ENCODE measurements at places on chromosomes 4 and X.

DNA sequence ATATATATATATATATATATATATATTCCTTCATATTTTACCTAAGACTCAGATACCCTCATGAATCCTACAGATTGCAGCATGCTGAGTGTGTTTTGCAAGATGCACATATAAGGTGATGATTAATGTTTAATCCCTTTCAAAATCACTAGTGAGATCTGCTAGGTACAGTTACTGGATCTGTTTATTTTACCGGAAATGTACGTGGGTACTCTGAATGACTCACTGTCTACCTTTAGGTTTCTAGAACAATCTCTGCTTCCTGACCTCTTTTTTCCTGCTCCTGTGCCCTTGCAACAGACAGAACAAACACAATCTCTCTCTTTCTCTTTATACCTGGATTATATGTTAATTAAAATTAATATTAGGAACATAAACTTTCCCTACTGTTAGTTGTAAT, 379.6 kb downstream of the FAM133A start:
- no peak for DNase-seq

- no peak for DNase-seq
These were observed 130.5 kb downstream of the PARM1 start for GRCh38 chr4:75063433-75063832.

DNA sequence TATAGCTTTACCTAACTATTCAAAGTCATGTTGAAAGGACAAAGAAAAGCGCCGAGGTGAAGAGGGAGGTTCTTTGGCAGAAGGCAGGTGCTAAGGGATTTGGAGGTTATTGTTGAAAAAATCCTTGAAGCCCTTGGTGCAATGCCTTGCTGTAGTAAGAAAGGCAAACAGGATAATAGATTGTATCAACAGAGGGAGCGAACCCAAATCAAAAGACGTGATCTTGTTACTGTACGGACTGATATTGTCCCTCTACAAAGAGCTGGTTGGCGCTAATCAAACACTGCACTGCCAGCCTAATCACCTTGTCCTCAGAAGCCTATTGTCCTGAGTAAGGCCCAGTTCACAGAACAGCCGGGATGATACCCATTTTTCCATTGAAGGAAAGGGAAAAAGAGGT, 182.9 kb downstream of the ZIC3 start:
- DNase-seq: no peak

DNA sequence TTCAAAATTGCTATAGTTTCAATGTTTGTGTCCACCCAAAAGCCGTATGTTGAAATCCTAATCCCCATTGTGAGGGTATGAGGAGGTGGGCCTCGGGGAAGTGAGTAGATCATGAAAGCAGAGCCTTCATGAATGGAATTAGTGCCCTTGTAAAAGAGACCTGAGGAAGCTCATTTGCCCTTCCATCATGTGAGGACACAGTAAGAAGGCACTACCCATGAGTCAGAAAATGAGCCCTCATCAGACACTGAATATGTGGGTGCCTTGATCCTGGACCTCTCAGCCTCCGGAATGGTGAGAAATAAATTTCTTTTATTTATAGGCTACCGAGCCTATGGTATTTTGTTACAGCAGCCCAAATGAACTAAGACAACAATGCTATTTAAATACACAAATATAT, 57.7 kb upstream of the EFHC2 start:
- no peak for DNase-seq

- no peak for DNase-seq
These were observed 59.6 kb upstream of the MAMLD1 start for GRCh38 chrX:150303386-150304097.

DNA sequence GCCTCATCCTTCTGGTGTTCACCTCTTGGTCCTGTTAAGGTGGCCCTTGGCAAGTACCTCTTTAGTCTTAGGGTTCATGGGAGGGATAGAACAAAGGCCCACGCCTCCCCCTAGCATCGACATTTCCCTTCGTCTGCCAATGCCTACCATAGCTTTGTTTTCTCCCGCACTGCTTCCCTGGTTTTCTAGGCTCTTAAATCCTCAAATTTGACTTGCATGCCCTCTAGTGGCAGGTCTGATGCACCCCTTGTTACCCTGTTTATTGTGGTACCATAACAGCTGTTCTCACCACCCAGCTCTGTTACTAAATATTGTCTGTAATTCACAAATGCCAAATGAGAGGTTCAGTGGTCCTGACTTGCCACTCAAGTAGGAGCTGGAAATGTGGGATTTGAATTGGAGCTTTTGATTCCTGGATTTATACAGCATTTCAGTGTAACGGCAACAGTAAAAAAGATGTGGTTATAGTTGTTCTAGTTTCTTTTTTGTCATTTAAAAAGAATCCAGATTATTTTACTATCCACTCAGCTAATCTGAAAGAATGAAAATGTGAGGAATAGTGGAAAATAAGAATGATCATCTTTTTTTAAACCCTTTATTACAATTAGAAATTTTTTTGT, 100.1 kb downstream of the REPS2 start:
- DNase-seq: peak; percentile 33

DNA sequence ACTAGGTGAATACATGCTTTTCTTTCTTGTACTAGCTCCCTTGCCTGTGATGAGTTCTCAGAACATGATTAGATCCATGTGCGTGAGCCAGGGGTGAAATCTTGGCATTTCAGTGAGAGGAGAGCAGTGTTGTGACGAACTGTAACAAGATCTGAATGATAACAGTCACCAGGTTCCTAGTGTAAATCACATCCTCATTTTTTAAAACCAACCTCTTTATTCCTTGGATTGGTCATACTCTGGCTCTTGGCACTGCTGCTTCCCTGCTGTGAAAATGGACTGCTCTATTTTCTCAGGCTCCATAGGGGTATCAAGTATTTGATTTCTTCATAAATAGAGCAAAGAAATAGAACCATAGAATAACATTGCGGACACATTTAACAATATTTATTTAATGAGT, 206.3 kb downstream of the SLC4A4 start:
- no peak for DNase-seq

DNA sequence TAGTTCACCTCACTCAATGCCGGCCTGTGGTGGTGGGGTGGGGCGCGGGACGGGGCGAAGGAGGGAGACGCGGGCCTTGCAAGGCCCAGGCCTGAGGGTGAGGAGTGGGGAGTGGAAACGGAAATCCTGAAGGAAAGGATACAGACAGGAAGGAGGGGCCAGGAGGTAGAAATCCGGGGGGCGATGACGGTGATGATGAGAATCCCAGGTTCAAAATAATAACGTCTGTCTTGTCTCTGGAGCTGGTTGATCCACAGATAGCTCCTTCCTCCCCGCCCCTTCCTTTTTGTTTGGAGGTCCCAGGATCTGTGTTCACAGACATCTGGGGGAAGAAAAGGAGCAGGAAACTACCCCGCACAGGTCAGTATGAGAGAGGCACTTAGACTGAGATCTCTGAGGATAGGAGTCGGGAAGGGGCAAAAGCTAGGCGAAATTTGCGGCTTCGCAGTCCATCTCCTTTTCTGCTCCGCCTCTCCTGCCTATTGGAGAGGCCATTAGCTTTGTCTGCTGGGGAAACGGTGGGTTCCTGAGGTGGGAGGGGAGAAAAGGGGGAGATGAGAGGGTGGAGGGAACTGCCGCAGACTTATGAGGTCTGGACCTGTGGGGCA, 746 bp downstream of the TCEAL7 start:
- DNase-seq: no peak

DNA sequence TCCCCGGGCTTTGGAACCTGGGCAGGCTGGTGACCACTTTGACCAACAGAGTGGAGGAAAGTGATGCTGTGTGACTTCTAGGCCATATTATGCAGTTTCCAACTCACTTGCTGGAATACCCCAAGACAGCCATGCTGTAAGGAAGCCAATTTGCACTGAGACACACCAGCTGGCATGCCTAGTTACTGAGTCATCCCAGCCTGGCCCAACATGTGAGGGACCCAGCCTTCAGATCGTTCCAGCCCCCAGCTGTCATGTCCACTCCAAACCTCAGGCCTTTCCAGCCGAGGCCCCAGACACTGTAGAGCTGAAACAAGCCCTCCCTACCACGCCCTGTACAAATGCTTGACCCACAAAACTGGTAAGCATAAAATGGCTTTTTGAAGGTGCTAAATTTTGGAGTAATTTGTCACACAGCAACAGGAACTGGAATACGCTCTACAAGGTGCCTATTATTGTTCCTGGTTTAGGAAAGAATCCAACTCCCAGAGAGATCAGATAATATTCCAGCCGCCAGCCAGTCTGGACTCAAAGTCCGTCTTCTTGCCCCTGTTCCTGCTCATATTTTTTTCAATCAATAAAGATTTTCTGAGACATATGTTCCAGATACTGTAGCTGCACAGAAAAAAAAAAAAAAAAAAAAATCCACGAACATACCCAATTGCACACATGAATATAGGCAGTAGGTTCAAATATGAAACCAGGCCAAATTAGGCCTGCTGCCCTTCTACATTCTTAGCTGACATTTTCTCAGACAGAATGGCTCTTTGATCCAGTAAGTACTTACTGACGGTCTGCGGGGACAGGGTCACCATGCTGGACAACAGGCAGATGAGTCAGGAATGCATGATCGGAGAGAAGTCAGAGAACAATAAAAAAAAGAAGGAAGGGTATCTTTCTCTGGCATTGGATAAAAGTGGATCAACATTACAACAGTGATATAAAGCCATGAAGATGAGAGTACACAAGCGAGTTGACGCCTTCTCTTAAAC, 35.1 kb downstream of the SH3KBP1 start:
- no peak for DNase-seq

DNA sequence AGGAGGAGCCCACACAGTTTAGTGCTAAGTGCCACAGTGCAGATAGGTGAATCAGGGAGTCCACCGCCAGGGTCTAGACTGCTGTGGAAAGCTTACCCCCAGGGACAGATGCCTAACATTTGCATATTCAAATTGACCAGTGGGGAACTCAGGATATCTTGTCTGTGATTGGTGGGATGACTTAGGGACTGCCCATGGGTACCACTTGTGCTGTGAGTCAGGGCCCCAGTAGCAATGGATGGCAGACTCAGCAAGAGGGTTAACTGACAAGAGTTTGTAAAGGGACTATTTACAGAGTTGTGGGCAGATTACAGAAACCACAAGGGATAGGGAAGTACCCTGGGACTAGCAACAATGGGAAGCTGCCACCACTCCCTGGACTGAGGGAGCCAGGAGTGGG, 282.1 kb downstream of the BCOR start:
- peak; percentile 34 for DNase-seq

GRCh38 chr4:151324752-151325110, 674 bp downstream of the SH3D19 start:
- DNase-seq: peak; percentile 23

DNA sequence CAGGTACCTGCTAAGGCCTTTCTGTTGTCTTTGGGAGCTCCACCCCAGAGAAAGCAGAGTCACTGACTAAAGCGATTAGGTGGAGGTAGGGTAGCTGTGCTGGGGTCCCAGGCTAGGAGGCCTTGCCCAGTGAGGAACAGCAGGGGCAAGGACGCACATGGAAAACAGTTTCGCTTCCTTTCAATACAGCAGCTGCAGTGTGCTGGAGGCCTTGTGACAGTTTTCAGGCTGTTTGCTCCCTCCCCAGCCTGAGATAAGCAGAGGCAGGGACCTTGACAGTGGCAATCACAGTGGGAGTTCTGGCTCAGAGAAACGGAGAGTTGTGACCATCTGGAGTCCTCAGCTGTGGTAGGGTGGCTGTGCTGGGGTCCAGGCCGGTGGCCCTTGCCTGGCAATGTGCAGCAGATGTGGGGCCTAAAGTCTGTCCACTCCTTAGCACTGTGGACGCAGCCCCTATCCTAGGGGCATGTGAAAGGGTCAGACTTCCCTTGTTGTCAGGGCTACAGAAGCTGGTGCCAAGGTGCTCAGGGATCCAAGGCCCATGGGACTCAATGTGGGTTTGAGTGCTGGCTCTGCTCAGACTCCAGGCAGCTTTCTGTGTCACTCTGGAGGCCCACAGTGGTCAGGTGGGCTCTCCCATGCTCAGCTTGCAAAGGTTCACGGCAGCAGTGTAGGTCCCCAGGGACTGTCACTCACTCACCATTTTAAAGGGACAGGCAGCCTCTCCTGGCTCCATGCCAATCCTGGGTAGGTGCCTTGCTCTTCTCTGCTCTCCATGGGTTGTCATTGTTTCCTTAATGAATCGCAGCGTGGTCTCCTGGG, 534.9 kb upstream of the FMR1 start:
- no peak for DNase-seq

DNA sequence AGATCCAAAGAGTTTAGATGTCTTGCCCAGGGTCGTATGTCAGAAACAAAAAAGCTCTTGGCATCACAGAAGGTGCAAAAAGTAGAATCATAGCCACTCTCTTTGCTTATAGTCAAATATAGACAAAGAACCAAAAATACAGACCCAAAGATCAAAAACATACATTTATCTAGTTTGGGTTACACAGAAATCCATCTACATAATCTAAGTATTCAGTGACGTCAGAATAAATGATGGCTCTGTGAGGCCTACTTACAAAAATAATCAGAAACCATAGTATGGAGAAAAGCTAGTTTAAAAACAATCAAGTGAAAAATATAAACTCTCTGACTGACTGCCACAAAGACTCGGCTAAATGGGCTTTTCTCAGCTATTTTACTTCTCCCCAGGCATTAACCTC, 126.8 kb downstream of the MAPK10 start:
- DNase-seq: no peak

- no peak for DNase-seq
These were observed 53.1 kb downstream of the RASL11B start for GRCh38 chr4:52915191-52915590.

- DNase-seq: no peak
These were observed 27.5 kb downstream of the HEPH start for GRCh38 chrX:66191563-66191962.

- DNase-seq: no peak
These were observed 18.6 kb downstream of the MEPE start for GRCh38 chr4:87851332-87851731.

DNA sequence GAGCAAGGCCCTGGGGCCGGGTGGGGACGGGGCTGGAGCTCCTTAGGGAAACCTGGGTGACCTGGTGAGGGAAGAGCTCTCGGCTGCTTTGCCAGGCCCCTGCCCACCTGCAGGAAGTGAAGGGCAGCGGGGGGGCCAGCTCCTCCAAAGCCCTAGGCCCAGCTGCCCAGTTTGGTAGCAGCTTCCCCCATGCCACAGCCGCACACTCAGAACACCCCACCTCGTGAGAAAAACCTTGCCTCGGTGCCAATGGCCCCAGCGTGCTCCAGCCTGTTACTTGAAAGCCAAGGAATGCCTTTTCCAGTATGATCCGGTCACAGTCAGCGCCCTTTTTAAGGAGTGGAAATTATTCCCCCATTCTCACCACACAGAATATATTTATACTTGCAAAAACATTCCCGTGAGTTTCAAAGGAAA, 38.3 kb downstream of the ACOX3 start:
- DNase-seq: no peak

GRCh38 chrX:70436343-70436742, 8.3 kb upstream of the DLG3 start:
- DNase-seq: no peak

Data from GM20000 (cell line).